ENCODE measurements at places on chromosomes 6 and 20.

DNA sequence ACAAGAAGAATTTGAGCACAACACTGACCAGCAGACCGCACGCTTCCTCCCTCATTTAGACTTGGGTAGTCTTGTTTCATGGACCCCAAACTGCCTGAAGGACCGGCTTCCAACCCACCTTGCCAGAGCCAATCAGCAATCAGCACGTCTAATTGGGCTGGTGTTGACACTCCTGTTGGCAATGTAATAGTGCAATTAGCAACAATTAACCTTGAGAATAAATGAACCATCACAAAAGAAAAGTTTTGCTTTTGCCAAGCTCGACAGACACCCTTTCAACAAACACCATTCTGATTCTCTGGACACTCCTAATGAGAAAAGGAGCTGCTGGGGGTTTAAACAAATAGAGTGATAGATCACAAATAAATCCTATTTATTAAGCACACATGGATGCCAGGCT lies 61.0 kb downstream of the EDN3 start:
- DNase-seq = no peak

DNA sequence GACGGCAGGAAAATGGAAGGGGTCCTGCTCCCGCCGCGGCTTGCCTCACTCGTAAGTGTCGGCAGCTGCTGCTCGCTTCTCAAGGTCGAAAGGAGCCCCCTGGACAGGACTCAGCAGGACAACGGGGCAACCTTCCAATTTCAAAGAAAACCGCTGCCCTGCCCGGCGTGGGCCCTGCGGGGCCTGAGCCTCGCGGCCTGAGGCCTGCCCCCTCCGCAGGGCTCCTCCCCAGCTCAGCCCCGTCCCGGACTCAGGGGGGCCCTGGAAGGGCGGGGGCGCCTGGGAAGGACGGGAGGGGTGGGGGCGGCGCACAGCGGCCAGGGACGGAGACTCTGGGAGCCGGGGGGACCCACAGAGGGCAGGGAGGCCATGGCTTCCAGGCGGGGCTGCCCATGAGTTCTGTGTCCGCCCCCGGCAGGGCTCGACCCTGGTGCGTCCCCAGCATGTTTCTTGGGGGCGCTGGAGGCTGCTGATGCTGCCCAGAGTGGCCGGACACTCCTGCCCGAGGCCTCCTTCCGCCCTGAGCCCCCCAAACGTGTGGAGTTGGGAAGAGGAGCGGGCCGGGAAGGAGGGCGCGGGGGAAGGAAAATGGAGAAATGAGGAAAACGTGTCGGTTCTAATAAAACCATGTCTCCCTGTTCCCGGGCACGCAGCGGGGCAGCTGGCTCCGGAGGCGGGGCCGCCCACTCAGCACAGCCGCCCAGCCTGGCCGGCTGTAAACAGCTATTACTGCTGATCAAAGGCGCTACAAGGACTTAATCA lies 114.6 kb downstream of the DLL1 start:
- no peak for DNase-seq

DNA sequence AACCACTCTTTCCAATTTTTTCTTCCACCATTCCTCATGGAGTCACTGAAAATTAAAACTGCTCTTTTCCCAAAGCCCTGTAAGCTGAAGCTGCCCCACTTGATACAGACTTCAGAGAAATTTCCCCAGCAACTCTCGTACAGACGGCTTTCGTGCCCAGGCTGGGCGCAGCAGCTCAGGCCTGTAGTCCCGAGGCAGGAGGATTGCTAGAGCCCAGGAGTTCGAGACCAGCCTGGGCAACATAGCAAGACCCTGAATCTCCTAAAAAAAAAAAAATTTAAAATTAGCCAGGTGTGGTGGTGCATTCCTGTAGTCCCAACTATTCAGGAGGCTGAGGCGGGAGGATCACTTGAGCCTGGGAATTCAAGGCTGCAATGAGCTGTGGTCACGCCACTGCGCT lies 6.6 kb downstream of the PPDPF start:
- DNase-seq = no peak

GRCh38 chr6:43946641-43947363 lies 176.8 kb downstream of the VEGFA start:
- DNase-seq = peak; percentile 99

DNA sequence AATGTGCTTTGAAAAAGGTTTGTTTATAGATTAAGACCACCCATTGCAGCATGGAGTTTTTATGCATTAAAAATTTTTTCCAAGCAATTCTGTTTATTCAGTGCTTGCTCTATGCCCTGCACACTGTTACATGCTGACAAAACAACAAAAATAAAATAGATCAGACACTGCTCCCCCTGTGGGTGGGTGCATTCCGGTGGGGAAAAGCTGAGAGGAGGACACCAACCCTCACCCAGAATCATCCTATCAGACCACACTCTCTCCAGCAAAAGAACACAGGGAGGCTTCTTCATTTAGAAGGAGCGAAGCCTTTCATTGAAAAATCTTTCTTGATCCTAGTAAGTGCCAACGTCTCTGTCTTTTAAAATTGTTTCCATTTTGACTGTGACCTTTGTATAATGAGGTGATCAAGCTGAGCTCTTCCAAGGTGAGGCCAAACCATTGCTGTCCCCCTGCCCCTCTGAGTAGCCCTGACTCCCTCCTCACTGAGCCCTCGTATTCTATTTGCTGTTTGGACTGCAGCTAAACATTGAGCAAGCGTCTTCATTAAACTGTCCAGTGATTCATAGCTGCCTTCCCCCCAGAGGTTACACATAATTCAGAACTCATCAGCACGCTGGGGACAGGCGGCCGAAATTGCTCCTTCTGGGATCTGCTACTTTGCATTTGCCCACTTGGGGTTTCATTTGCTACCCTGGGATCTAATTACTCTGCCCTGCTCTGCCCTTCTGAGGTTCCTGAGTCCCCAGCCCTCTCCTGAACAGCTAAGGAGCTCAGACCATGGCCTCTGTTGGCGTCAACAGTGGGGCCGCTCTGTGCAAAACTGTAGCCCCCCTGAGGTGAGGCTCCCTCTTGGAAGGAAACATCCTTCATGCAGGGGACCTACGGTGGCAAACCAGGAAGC lies 102.4 kb downstream of the F13A1 start:
- DNase-seq = no peak

- no peak for DNase-seq
These were observed 21.5 kb downstream of the SYNJ2 start for GRCh38 chr6:158002951-158003853.

DNA sequence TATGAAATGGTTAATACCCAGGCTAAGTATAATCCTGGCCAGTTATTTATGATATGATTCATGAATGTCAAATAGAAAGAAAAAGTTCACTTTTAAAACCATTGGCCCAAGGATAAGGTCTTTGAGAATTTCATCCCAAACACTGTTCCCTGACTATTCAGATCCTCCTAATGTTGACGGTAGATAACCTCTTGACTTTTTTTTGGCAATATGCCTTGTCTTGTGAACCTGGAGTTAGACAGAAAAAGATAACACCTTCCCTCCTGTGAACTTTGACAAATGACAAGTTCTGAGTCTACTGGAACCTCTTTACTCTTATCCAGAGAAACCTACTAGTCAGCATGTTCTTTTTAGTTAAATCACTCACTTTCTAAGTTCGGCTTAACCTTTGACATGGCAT lies 166.8 kb upstream of the PREP start:
- DNase-seq = no peak

DNA sequence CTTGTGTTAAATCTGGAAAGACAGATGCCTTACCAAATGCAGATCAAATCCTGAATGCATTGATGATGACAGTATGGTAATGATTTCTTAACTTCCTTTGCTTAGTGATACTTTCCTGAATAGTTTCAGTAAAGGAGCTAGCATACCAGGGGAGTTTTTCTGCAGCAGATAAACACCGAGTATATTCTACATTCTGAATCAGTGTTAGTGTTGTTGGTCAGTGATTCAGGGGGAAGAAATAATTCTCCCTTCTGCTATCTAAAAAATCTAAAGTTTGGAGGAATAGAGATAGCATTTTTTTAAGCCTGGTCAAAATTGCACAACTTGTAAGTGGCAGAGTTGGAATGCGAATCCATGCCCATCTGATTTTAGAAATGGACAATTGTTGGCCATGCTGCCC lies 512.2 kb upstream of the MARCKS start:
- no peak for DNase-seq

DNA sequence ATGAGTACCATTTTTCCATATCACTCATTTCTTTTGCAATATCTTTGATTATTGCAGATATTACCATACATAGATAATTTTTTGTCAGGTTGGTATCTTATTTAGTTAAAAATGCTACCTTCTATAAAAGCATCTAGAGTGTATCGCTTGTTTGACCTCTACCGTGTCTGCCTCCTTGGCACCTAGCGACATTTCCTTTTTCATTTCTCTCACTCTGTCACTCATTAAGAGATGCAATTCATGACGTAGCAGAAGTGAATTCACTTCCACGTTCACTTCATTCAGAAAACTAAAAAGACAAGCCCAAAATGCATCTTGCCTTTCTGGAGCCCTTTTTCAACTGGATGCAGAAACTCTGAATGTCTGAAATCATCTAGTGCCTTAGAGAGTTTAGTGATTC lies 172.9 kb downstream of the MMS22L start:
- no peak for DNase-seq

DNA sequence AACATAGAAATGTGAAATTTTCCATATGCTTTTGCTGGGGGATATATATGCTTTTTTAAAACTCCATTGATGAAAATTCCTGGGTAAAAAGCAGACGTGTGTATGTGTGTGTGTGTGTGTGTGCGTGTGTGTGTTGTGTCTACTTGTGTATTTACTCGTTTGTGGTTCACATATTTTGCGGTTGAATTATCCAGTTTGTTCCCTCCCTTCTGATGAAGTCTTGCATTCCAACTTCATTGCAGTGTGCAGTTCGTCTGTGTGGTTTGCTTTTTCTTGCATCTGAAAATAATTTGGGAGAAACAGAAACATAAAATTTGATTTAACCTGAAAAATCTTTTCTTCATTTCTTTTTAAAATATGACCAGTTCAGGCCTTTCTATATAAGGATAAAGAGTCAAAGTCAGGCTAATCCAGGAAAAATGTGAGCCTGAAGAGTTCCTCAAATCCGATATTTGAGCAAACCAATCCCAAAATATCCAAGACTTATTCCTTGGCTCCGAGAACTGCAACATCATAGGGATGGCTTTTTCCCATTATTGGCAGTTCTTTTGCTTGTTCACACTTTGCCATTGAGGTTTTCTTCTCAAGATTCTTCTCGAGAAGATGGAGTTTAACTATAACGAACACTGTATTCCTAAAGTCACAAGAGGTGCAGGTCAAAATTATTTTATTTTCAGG lies 202.2 kb upstream of the CCN2 start:
- DNase-seq = no peak

DNA sequence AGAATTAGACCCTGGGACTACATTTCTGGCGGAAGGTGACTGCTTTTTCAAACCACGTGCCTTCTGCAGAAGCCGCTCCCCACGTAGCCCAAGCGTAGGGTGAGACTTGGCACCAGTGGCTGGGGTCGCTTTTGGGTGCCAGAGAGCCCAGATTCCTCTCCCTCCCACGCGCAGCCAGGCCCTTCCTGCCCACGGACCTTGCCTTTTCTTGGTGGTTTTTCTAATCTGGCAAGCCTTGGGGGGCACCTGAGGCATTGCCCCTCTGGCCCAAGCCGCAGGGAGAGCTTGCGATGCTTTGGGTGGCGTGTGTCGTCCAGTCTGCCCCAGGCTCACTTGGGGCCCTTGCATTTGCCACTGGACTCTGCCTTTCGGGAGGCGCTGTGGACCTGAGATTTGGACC lies 3.3 kb downstream of the SLCO4A1 start:
- no peak for DNase-seq

DNA sequence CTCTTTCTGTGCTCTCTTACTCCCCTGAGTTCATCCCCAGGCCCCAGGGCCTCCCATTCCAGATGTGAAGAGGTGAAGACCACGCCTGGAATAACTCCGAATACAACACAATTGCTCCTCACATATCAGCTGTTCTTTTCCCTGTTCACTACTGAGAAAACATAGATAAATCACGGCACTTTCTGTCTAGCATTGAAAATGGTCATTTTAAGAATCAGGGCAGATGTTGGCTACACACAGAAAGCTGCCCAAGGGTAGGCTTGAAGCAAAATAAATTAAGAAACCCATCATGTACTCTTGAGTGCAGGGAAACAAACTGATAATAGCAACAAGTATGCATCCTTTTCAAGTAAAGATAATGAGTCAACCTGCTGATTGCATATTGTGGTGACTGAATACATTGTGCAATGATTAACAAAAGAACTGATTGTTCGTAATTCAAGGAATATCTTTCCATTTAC lies 382.5 kb downstream of the PRKN start:
- no peak for DNase-seq

DNA sequence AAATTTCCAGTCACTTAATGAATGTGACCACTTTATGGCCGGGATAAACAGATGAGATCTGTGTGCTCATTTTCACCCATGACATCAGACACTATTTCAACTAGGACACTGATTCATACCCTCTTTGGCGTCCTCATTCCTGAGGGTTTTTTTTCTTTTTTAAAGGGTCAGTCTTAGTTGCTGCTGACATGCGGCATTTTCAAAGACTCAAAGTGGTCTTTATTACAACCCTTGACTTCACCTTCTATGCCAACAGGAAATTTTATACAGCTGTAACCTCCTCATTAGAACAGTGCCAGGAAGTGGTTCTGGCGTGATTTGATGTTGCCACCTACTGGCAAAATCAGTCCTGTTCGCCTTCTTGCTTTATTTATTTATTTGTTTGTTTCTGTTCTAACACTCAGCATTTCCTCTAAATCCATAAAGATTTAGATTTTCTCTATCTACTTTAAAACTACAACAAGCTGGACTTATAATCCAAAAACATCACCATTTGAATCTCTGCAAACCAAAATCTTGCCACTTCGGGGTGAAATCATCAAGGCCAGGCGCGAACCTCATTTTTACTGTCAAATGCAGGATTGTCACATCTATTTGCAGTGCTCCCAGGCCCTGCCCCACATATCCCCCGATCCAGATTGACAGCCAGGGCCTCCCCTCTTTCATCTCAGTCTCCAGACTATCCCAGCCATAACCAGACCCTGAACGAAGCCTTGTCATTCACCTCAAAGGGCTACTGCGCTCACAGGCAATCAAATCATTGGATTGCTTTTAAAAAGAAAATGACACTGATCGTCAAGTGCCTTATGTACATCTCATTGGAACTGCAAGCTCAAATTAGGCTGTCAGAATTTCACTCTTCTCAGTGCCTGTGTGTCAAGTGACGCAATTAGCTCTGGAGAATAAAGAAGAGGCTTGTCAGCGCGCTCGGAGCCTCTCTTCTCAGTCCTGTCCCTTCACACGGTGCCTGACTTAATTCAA lies 77.5 kb downstream of the C6orf118 start:
- DNase-seq = no peak

Measured in hematopoietic multipotent progenitor cell treated with erythropoietin and hydrocortisone succinate and interleukin-3 and kit ligand, for 8 days (in vitro differentiated cells).